ENCODE measurements at places on chromosomes 6 and 20.
A peak's percentile ranks its signal among the peaks of the same experiment; 100 is the strongest.

GRCh38 chr6:13922750-13923149, 2.0 kb upstream of the RNF182 start:
- DNase-seq: no peak

GRCh38 chr6:62707156-62707555, 421.1 kb upstream of the KHDRBS2 start:
- DNase-seq: no peak

- DNase-seq: no peak
Observed at GRCh38 chr6:21241231-21242130, 352.1 kb upstream of the SOX4 start.

DNA sequence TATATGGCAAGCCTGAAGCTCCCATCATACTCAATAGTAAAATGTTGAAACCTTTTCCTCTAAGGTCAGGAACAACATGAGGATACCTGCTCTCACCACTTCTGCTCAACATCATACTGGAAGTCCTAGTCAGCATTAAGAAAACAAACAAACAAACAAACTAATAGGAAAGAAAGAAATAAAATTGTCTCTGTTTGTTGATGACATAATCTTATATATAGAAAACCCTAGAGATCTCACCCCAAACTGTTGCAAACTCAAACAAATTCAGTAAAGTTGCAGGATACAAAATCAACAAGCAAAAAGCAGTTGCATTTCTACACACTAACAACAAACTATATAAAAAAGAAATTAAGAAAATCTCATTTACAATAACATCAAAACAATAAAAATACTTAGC, 20.5 kb downstream of the TTLL2 start:
- no peak for DNase-seq

GRCh38 chr6:131914967-131915751, 36.0 kb downstream of the CCN2 start:
- peak; percentile 68 for DNase-seq

GRCh38 chr6:633611-634010, 23.3 kb downstream of the HUS1B start:
- no peak for DNase-seq

DNA sequence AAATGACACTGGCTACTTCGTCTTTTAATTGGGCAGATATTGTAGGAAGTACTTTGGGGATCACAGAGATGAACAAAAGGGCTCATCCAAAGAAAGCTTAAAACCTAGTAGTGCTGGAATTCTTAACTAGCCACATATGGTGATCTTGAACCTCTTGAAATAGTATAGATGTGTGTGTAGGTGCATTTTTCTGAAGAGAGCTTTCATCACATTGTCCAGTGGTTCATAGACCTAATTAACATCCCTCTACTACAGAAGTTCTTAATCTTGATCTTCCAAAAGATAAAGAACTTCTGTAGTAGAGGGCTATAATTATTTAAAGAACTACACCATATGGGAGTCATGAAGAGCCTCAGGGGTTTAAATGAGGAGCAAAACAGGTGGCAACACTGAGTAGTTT, 2.3 kb upstream of the PRIM2 start:
- no peak for DNase-seq

GRCh38 chr20:6868861-6869260, 101.4 kb downstream of the BMP2 start:
- no peak for DNase-seq

GRCh38 chr20:15857173-15857784, 716.0 kb downstream of the KIF16B start:
- DNase-seq: no peak

DNA sequence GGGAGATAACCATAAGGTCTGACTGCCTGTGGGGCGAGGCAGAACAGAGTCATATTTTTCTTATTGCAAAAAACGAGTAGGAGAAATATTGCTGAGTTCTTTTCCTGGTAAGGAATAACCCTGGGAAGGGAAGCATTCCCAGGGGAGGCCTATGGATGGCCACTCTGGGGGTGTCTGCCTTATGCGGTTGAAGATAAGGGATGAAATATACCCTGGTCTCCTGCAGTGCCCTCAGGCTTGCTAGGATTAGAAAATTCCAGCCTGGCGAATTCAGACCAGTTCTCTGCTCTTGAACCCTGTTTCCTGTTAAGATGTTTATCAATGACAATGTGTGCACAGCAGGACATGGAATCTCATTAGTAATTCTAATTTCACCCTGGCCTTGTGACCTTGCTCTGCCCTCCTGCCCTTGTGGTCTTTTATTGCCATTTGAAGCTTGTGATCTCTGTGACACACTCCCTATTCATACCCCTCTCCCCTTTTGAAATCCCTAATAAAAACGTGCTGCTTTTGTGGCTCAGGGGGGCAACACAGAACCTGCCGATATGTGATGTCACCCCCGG, 491.1 kb upstream of the EYS start:
- no peak for DNase-seq

GRCh38 chr6:34025112-34025807, 120.6 kb downstream of the GRM4 start:
- DNase-seq: no peak

DNA sequence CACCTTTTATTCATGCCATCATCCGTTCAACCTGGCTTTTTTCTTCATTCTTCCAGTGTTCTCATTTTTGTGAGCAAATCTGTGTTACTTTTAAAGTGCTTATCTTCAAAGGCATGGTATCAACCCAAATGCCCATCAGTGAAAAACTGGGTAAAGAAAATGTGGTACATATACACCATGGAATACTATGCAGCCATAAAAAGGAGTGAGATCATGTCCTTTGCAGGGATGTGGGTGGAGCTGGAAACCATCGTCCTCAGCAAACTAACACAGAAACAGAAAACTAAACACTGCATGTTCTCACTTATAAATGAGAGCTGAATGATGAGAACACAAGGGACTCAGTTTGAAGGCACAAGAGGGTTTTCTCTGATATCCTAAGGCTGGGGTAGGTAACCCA, 130.3 kb downstream of the CCDC170 start:
- no peak for DNase-seq

GRCh38 chr20:48159145-48160008, 374.1 kb upstream of the SULF2 start:
- no peak for DNase-seq

- DNase-seq: no peak
Observed at GRCh38 chr6:65075705-65076230, 631.3 kb downstream of the EYS start.

DNA sequence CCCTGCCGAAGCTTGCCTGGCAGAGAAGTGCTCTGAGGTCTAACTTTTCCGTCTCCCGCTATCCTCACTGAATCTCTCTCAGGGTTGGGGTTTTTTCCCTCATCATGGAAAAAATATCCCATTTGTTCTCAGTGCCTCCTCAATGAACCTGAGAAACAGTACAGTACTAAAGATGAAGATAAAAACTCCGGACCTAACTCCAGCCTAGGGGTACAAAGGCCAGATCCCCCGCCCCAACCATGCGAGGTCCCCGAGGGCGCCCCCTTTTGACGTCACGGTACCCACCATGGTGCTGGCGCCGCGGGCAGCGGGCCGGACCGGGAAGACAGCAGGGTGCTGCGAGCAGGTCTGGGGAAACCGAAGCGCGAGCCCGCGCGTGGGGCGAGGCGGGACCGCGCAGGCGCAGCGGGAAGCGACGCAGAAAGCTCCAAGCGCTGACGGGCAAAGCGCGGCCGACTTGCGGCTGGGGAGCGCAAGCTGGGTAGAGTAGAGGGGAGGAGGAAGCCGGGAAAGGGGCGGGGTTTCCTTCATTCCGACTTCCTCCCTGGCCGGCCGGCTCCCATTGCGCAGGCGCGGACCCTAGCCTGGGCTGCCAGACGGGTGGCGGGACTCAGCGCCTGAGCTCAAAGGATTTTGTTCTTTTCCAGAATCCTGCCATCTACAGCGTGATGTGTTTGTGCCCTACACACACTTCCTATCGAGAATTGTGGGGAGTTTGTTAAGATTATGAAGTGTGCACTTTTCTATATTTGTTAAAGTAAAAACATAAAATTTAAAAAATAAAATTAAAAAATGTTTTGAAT, at the start of gene LSM2:
Gene LSM2, minus strand, starts transcription at position 497 of the 803 bp plus-strand sequence. Its CDS starts 209 bp downstream, at position 288.
- peak; percentile 95 for DNase-seq

DNA sequence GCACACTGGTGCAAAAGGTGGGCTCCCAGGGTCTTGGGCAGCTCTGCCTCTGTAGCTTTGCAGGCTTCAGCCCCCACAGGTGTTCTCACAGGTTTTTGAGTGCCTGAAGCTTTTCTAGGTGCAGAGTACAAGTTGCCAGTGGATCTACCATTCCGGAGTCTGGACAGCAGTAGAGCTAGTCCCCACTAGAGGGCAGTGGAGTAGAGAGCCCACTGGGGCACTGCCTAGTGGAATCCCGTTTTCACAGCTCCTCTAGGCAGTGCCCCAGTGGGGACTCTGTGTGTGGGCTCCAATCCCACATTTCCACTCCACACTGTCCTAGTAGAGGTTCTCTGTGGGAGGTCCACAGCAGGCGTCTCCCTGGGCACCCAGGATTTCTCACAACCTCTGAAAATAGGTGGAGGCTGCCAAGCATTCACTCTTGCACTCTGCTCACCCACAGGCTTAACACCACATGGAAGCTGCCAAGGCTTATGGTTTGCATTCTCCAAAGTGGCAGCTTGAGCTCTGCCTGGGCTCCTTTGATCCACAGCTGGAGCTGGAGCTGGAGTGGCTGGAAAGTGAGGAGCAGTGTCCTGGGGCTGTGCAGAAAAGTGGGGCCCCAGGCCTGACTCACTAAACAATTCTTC, 86.3 kb upstream of the PROKR2 start:
- no peak for DNase-seq

- no peak for DNase-seq
Observed at GRCh38 chr20:9615766-9616454, 101.5 kb downstream of the LAMP5 start.

- no peak for DNase-seq
Observed at GRCh38 chr20:42792052-42792451, 397.7 kb downstream of the PTPRT start.

GRCh38 chr6:98945311-98946115, 2.2 kb downstream of the FBXL4 start:
- no peak for DNase-seq

GRCh38 chr6:56101141-56101553, 146.2 kb downstream of the COL21A1 start:
- DNase-seq: peak; percentile 83

- DNase-seq: peak; percentile 32
Observed at GRCh38 chr6:28597217-28597835, 71.6 kb downstream of the GPX5 start.

DNA sequence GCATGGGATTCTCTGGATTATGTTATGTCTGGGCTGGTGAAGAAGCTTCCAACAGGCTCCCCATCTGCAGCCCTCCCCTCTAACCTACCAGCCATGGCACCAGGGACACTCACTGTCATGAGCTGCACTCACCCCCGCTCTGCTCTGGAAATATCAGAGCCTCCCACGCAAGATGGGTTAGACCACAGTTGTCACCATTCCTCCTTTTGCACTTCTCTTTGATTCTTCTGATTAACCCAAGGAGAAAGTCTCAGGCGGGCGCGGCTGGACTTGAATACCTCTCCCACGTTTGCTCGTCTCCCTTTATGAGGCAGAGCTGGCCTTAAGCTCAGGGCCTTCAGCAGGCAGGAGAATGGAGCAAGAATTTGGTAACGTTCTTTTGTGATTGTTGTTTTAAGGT, 128.1 kb downstream of the CEBPB start:
- no peak for DNase-seq

Measured in AG09319 (cell line).